Pulmonary artery endothelial cell (primary cell): ENCODE measurements at places on chromosomes 2 and 18. TPM values are rescaled to one million over a fixed set of nuclear protein-coding genes. Genes with fewer than 3 reads are reported as not detected.

Gene GMCL1
- 10.2 and 17.2 TPM in 2 replicates for total RNA-seq

Gene ALKAL2
- total RNA-seq = not detected in 2 replicates

GRCh38 chr2:71157124-71157793 is 26.8 kb downstream of the MPHOSPH10 start:
- DNase-seq = no peak

DNA sequence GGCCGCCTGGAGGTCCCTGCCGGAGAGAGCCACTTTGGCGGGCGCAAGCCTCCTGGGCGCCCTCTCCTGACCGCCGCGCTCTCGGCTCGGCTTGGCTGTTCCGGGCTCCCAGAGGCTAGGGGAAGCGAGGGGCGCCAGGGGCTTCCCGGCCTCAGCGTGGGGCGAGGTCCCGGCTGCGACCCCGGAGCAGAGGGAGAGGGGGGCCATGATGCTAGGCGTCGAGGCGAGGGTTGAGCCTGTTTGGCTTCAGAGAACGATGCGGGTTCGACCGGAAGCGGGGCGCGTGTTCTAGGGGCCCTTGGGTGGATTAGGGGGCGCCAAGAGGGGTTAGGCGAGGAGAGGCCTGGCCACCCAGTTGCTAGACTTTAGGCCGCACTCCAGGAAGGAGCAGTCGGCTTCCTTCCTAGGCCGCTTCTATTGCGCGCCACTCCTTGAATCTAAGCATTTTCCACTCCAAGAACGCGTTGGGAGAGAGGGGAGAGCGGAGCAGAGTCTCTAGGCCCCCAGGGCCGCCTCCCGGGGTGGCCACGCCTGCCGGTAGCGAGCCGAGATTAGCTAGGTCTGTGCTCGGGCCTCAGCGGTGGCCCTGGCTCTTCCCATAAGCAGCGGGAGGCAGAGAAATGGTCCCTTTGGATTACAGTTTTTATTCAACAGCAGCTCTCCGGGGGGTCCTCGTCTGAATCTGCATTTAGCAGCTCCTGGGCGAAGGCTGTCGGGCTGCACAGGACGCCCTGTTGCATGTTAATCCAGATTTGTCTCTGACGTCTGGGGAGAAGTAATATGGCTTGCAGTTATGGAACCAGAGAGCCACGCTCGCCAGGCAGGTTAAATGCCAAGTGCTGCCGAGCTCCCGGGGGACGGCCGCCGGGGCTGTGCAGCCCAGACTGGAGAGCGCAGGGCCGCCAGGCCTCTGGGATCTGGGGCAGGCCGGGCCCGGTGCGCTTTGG is 11.3 kb downstream of the MEIS1 start:
- no peak for DNase-seq

GRCh38 chr2:110858993-110859701 is 126.8 kb downstream of the ACOXL start:
- no peak for DNase-seq

GRCh38 chr2:241788572-241788971 is 11.9 kb downstream of the GAL3ST2 start:
- no peak for DNase-seq

GRCh38 chr18:28123401-28124030 is 53.4 kb downstream of the CDH2 start:
- DNase-seq = no peak

DNA sequence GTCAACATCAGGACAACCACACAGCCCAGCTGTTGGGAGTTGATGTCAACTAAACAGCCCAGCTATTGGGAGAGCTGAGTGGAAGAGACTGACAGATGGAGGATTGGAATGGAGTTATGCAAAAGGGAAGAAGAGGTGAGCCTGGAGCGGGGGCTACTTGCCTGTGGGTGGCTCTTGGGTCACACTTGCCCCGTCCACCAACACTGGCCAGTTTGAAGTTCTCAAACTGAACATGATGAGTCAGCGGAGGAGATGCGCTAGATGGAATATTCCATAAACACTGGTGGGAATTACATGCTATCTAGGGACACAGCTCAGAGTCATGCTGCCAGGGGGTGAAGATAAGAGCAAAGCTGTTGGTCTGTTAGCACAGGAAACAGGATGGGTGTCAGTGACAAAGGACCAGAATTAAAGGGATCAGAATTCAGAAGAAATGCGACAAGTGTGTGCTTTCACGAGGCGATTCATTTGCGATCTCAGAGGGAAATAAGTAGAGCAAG is 33.2 kb upstream of the AGAP1 start:
- DNase-seq = no peak

Gene TRIM43
- not detected in 2 replicates for total RNA-seq

- no peak for DNase-seq
Observed at GRCh38 chr2:169160926-169161481, 91.6 kb downstream of the DHRS9 start.

Gene CGREF1
- 1.7 and 4.6 TPM in 2 replicates for total RNA-seq

Gene CHST9
- total RNA-seq = not detected in 2 replicates

DNA sequence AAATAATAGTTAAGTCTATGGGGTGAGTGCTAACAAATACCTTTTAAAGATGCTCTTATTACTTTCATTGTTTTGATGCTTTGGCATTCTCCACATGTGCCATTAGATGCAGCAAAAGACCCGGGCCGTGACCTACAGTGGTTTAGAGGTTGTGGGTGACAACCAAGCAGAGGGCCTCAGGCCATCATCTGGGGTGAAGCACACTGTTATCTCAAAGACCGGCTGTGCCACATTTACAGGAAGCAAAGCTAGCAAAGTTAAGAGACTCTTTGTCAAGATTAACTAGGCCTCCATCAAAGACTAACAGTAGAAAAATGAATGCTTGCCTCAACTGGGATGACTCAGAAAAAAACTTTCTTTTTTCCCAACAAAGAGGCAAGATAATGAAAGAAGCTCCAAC is 695.3 kb downstream of the SATB2 start:
- no peak for DNase-seq

DNA sequence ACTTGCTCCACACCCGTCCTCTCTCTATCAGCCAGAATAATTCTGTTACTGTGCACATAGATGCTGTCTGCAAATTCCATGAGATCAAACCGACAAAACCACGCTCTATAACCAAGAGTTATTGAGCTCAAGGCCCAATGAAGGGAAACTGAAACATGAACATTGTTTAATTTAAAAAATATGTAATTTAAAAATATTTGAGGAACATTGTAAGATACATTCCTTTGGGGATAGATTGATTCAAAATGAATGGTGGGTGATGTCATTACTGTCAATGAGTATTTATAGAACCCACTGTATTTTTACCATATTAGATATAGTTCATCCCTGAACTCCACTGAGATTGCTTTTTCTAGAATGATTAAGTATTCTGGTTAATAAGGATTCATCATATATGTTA is 50.4 kb downstream of the NCKAP5 start:
- no peak for DNase-seq

GRCh38 chr2:190184460-190184859 is 121.9 kb upstream of the MSTN start:
- DNase-seq = no peak

Gene FBXO15
- 0.18 TPM in 1 of 2 replicates, not detected in the other for total RNA-seq

Gene GREB1L
- total RNA-seq = 0.20 and 0.67 TPM in 2 replicates

DNA sequence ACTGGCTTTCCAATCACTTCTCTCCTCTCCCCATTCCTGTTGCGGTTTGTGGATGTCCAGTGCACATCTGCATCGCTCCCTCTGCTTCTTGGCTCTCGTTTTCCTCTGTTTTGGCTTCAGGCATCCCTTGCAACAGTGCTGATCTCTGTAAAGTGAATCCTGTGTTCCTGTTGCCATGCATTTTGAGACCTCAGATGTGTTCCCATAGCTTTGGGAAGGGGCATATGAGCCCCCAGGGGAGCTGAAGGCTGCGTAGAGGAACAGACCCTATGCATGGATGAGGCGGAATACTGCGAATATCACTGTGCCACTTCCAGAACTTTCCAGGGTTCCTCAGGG is 168.4 kb upstream of the HAAO start:
- no peak for DNase-seq

Gene PPM1G
- 174 and 225 TPM in 2 replicates for total RNA-seq

GRCh38 chr2:64792300-64792699 is 138.6 kb upstream of the SERTAD2 start:
- DNase-seq = no peak

DNA sequence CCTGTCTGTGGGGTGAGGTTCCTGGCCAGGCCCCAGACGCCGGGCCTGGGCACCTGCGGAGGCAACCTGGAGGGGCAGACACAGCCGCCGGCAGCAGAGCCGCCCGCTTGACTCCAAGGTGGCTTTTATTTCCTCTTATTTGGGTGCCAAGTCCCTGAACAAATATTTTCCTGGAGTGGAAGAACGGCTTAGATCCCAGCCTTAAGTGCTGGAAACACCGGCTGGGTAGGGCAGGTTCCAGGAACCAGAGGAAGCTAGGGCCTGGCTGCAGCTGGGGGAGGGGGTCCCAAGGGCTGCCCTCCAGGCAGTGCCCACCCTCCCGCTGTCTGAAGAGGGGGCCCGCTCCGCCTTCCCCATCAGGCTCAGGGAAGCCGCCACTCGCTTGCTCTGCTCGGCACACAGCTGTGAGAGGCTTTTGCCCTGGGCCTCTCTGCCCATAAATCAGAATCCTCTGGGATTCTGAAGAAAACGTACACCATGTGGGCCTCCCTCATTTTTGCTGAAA is 28.2 kb downstream of the SDC1 start:
- no peak for DNase-seq

Gene EVX2
- not detected in 2 replicates for total RNA-seq

GRCh38 chr2:113221846-113222245 is 48.1 kb downstream of the PSD4 start:
- no peak for DNase-seq

- no peak for DNase-seq
Observed at GRCh38 chr2:26529406-26530239, 51.7 kb upstream of the OTOF start.

Gene GALNT5
- under 0.01 TPM in 1 of 2 replicates, not detected in the other for total RNA-seq
